ENCODE measurements at places on chromosomes 1 and 21.
A peak's percentile ranks its signal among the peaks of the same experiment; 100 is the strongest.

- no peak for DNase-seq
Observed at GRCh38 chr1:99726818-99727217, 39.6 kb downstream of the FRRS1 start.

DNA sequence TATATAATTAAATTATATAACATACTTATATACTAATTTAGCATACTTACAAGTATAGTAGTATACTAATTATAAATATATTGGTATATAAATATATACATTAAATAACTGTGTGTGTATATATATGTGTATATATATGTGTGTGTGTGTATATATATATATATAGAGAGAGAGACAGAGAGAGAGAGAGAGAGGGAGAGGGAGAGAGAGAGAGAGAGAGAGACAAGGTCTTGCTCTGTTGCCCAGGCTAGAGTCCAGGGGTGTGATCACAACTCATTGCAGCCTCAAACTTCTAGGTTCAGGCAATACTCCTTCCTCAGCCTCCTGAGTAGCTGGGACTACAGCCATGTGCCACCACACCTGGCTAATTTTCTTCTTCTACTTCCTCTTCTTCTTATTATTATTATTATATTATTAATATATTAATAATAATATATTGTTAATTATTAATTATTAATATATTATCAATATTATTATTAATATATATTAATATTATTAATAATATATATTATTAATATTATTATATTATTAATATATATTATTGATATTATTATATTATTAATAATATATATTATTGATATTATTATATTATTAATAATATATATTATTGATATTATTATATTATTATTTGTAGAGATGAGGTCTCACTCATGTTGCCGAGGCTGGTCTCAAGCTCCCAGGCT is 185.5 kb downstream of the CRB1 start:
- DNase-seq = no peak

GRCh38 chr1:178407655-178408054 is 89.1 kb downstream of the CLEC20A start:
- no peak for DNase-seq

DNA sequence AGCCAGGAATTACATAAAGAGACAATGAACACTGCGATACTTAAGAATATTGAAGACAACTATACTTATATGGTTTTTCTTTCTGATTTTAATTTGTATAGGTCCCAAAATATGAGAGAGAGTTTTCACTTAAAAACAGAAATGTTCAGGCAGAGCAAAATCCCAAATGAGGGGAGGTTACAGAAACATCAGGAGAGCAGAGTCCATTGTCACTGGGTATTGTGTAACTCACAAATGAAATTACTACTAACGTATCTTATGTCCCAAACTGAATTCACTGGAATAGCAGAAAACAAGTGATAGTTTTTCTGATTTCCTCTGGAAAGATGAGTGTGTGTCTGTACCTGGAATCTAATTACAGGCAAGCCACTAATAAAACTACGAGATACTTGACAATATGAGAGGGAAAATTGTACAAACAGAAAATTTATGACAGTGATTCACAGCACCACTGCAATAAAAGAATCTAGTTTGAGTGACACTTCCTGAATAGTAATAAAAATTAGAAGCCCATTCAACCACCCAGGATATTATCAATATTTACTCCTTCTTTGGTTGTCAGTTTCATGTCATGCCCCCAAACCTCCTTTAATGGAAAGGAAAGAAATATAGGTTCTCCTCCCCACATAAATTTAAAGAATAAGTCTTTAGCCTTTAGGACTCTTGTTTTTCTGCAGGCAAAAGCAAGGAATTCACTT is 522.6 kb downstream of the ADGRL2 start:
- DNase-seq = peak; percentile 64

GRCh38 chr1:171420810-171421209 is 64.5 kb upstream of the PRRC2C start:
- DNase-seq = no peak

- peak; percentile 88 for DNase-seq
Observed at GRCh38 chr1:150561974-150562445, 12.8 kb downstream of the ADAMTSL4 start.

Measured in NCI-H2081 (cell line).